ENCODE measurements at places on chromosomes 5 and 9.

DNA sequence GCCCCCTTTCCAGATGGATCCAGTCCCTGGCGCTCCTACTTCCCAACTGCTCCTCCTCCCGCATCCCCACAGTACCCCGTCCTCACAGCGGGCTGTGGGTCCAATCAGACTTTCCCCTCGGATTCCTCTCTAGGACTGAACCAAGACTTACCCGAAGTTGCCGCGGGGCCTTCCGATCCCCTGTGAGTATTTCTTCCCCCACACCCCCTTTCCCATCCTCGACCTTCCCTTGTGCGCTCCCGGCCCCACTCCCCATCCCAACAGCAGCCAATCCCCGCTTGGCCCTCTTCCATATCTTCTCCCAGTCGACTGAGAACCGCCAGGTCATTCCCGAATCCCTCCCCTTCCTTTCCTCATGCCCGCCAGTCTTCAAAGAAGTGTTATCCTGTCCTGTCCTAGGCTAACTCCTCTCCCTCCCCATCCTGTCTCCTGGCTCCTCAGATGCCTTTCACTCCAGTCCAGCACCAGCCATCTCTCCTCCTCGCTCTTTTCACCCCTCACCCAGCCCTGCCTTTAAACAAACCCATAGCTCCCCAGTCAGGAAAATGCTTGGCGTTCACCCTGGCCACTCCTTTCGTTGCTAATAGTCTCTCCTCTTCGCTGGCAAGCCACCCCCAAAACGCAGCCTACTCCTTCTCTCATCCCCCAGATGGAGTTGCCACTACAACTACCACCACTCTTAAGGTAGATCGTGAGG is 646 bp downstream of the SWI5 start:
- peak; percentile 13 for DNase-seq

- no peak for DNase-seq
Observed at GRCh38 chr5:14327624-14328023, 184.5 kb downstream of the TRIO start.

DNA sequence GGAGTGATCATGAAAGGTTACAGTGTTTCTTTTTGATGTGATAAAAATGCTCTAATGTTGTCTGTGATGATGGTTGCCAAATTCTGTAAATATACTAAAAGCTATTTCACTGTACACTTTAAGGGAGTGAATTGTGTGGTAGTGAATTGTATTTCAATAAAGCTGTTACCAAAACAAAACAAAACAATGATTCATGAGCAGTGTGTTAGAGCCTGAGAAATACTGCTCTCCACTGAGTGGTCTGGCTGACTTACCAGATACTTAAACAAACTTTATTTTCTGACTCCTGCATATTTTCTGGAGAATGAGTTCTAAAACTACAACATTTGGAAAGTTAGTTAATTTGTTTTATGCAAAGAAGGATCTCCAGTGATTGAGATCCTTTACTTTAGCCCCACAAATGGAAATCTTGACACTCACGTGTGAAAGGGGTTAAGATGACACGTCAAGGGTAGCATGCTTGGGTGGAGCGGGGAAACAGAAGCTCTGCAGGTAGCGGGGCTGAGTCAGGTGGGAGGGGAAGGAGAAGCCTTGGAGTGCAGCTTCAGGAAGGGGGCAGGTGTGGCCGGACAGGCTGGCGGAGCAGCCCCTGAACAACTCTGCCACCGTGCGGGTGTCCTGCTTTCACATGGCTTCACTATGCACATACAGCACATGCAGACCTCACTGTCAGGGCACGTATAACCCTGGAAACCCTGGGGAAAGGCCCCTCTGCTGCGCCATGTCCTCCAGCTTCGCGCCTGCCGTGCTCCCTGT is 256.7 kb downstream of the IRX1 start:
- DNase-seq, result no peak

- peak; percentile 49 for DNase-seq
Observed at GRCh38 chr5:81856948-81857928, 106.3 kb upstream of the SSBP2 start.

DNA sequence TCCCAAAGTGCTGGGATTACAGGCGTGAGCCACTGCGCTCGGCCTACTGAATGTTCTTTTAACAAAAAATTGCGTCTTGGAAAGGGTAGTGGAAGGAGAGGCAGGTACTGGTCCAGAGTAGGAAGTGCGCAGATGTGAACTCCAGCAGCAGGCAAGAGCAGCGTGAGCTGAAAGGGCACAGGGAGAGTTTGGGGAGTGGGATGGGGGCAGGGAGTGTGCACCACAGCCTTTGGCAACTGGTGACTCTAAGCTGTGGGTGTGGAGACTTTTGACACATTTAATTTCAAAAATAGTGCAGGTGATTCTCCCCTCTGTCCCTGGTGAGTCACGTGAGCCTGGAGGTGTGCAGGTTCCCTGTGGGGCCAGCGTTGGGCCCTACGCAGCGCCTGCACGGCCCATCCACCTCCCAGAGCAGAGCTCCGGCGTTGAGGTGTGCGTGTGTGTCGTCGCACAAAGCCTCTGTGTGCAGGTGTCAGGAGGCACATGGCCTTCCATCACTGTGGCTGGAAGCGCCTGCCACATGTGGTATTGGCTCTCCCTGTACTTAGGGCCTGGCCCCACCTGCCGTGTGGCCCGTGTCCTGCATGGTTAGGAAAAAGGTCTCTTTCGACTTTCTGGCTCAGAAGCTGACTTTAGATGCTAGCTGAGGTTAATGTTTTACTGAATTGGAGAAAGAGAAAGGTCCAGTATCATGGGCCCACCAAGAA is 11.5 kb downstream of the SQSTM1 start:
- DNase-seq, result no peak

- no peak for DNase-seq
Observed at GRCh38 chr5:125634216-125634835, 788.9 kb upstream of the GRAMD2B start.

- peak; percentile 72 for DNase-seq
Observed at GRCh38 chr5:61280205-61280604, 51.9 kb upstream of the ZSWIM6 start.

GRCh38 chr9:70303268-70303667 is 44.5 kb downstream of the SMC5 start:
- no peak for DNase-seq

DNA sequence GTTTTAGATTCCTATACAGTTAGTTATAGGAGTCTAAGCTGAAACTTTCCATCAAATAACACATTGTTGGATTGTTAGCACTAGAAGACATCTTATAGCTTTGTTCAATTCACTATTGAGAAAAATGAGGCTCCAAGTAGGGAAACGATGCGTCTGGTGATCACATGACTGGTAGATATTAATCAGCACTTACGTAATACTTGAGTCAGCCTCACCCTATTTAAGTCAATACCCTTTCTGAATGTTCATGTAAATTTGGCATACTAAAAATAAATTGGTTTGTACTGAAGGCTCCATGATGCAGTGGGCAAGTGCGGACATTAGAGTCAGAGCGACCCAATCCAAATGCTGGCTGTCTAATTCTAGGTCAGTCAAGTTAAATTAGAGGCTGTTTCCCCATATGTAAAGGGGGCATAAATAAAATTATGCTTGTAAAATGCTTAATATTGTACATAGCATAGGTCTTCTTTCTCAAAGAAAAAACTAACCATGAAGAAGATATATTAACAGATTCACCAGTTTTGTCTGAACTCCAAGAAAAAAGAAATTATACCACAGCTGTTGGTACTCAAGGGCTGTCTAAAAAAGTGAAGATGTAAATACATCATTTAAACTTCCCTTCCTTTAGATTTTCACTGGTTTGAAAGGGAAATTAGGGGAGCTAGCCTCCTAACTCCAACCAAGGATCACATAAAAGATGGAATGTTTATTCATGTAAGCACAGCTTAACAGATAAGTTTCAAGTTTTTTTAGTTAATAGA is 406.6 kb upstream of the TLE4 start:
- peak; percentile 35 for DNase-seq

DNA sequence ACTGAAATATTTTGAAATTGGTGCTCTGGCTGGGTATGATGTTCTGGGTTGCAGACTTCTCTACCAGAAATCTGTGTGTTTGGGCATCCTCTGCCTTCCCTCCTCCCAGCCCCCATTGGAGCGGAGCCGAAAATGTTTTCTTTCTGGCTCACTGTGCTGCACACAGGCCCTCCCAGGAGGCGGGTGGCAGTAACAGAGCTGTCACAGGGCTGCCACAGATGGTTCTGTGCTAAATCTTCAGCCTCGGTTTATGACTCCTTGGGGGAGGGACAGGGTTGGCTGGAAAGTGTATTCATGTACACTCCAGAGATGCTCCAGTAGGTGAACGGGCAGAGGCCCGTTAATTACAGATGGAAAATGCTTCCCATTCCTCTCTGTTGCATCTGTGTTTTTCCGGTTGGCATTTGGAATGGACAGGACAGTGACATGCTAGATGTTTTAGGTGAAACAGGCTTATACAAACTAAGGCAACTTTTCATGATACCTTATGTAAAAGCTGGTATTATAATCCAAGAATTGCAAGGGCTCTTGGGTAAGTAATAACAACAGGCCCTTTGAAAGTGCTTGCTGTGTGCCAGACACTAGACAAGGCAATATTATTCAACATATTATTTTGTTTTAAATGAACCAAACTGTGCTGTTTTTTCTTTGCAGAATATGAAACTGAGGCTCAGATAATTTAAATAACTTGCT is 180.2 kb downstream of the ADCY2 start:
- DNase-seq, result no peak

DNA sequence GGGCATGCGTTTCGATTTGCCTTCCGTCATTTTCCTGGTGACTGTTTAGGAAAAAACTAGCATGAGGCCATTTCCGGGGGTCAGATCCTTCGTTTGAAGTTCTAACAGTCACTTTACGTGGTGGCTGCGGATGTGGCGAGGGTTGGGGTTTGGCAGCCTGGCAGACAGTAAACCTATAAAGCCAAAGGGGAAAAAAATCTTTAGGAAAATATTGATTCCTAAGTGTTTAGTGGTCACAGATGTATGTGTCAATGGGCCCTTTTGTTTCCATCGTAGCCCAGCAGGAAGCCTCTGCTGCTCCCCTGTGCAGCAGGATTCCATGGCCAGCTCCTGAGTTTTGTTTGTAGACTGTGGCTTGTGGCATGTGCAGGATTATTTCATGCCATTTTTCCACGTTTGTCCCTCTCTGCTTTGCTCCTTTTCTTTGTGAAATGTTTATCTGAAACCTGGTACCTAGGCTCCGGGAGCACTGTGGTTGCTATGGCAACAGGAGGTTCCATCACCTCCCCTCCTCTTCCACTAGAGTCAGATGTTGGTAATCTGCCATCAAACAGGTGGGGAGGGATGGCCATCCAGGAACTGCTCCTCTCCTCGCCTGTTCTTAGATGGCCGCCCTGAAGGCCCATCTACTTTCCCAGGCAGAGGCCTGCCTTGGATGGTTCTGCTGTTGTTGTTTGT is 202.3 kb downstream of the AOPEP start:
- no peak for DNase-seq

DNA sequence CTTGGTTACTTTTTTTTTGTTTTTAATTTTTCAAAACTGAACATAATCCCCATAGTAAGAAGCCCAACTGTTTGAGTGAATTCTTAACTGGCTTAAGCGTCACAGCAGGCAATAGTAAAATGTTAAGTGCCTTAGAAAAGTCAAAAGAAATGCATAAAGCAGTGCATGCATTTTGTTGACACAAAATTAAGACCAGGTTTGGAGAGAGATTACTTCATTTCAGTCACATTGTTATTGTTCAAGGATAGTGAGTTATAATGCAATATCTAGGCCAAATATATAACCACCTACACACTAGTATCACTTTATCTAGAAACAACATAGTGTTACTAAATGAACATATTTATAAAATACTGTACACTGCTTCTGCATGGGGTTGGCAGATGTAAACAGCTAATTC is 116.9 kb upstream of the KLF9 start:
- no peak for DNase-seq

GRCh38 chr9:126383406-126384046 is 56.9 kb downstream of the MVB12B start:
- DNase-seq, result peak; percentile 41

GRCh38 chr9:121284733-121285451 is 16.9 kb downstream of the GSN start:
- no peak for DNase-seq

- peak; percentile 82 for DNase-seq
Observed at GRCh38 chr5:96880444-96881164, 4.3 kb downstream of the ERAP2 start.

Measured in suppressor macrophage treated with lipopolysaccharide for 1 hour (primary cell).